Neural crest cell (in vitro differentiated cells): ENCODE measurements at places on chromosomes 5 and 9.

DNA sequence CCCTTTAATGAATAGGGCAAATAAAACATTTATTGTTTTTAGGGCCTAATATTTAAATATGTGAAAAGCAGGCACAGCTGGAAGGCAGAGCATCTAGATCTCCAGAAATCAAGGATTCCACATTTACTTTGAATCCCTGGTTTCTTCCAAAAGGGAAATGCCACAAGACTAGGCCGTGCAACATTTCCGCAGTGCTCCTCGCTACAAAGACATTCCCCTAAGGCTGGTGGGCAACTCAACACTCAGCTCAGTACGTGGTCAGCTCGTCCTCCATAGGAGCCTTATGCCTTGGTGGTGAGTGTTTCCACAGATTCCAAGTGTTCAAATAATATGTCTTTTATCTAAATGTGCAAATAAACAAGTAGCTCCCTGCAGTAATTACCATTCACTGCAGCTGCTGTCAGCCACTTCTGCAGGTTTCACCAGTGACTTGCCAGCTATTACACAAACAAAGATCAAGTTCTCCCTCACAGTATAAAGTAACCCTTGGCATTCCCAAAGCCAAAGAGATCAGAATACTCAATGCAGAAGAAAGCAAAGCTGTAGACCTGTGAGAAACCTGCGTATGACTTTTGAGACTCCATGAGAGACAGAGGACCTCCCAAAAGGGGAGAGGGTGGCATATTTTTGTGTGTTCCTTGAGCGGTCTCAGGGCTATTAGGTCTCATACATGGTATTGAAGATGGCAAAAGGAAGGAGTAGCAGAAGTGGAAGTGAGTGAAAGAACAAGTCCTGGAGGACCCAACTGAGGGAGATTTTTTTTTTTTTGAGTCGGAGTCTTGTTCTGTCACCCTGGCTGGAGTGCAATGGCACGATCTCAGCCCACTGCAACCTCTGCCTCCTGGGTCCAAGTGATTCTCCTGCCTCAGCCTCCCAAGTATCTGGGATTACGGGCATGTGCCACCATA, 38.0 kb upstream of the TENT2 start:
- no peak overlapping the region for H3K27ac ChIP-seq
- H3K36me3 ChIP-seq, result no peaks in the 10 kb centered on the region
- H3K4me1 ChIP-seq, result peaks cover 11% of the 10 kb centered on the region
- no peaks in the 10 kb centered on the region for H3K27me3 ChIP-seq
- no peak overlapping the region for H3K4me3 ChIP-seq
- DNase-seq, result no peak

DNA sequence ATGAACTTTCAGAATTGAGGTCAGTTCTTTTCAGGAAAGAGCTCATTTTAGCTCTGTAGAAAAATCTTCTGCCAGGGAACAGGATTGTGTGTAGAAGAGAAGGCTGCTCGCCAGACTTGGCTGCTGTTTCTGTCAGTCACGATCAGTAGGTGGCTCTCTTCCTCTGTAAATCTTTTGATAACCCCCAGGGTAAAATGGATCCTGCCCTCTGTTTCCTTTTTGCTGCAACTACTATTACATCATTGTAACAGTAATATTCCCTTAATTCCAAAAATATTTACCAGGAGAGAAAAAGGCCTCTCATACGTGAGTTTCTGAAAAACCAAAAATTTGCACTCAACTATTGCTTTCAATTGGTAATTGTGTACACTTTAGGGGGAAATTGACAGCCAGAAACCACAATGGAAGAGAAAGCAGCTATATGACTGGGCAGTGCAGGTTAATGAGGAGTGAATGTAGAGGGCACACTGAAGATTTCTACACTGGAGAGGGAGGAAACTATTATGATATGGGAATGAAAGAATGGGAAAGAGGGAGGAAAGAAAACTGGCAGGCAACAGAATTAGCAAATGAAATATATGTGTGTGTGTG, 12.3 kb downstream of the IFNA21 start:
- no peaks in the 10 kb centered on the region for H3K36me3 ChIP-seq
- no peak overlapping the region for H3K27ac ChIP-seq
- H3K4me3 ChIP-seq, result no peak overlapping the region
- H3K4me1 ChIP-seq, result peaks cover 6% of the 10 kb centered on the region
- peak; percentile 4 for DNase-seq

DNA sequence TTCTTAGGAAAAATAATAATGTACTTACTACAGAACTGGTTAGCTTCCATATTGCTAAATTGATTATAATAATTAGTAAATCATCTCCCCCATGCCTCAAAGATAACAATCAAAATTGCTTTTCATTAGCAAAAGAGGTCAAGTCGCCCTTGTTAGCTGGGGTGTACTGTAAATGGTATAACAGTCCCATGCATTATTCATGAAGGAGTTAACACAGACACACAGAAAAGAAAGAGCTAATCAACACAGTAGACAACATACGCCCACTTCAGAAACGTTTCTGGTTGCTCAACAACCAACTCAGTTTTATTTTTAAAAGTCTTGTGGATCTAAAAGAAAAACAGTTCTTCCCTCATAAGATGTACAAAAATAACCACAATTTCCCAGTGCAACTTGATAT, 100.2 kb downstream of the MPDZ start:
- H3K27me3 ChIP-seq, result no peaks in the 10 kb centered on the region
- no peak overlapping the region for H3K4me3 ChIP-seq
- H3K36me3 ChIP-seq, result peaks cover 12% of the 10 kb centered on the region
- H3K27ac ChIP-seq, result no peak overlapping the region
- no peak for DNase-seq

- no peak for DNase-seq
- no peak overlapping the region for H3K4me3 ChIP-seq
- H3K27me3 ChIP-seq, result no peaks in the 10 kb centered on the region
- H3K36me3 ChIP-seq, result peaks cover 6% of the 10 kb centered on the region
- H3K27ac ChIP-seq, result no peak overlapping the region
Observed at GRCh38 chr9:32969270-32969669, 32.2 kb downstream of the APTX start.

DNA sequence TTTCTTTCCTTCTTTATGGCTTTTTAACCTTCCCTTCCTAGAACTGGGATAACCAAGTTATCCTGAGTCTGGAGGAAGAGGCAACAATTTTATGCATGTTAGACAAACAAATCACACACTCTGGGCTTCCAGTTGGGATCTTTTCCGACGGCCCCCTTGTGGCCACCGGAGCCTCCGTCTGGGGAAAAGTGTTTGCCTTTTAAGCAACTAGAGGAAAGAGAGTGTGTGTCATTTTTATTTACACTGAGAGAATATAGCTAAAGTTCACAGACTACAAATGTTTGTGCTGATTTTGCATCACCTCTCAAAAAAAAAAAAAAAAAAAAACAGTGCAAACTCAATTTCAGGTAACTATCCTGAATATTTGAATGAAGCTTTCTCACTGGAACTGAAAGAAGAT, 126.2 kb downstream of the SEMA6A start:
- peaks cover 62% of the 10 kb centered on the region for H3K4me1 ChIP-seq
- no peak overlapping the region for H3K4me3 ChIP-seq
- H3K27me3 ChIP-seq, result no peaks in the 10 kb centered on the region
- peaks cover 17% of the 10 kb centered on the region for H3K36me3 ChIP-seq
- H3K27ac ChIP-seq, result no peak overlapping the region
- no peak for DNase-seq

- H3K27ac ChIP-seq, result no peak overlapping the region
- H3K4me1 ChIP-seq, result no peaks in the 10 kb centered on the region
- DNase-seq, result no peak
- peaks cover 18% of the 10 kb centered on the region for H3K36me3 ChIP-seq
- no peaks in the 10 kb centered on the region for H3K27me3 ChIP-seq
Observed at GRCh38 chr5:87924436-87924835, 344.2 kb downstream of the TMEM161B start.

DNA sequence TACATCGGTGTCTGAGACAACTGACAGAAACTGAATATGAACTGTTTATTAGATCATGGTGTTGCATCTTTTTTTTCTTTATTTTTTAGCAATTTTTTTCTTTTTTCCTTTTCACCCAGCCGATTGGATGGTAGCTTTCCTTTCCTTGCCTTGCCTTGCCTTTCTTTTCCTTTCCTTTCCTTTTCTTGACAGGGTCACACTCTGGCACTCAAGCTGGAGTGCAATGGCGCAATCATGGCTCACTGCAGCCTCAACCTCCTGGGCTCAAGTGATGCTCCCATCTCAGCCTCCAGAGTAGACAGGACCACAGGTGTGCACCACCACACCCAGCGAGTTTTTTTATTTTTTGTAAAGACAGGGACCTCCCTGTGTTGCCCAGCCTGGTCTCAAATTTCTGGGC, 2.8 kb downstream of the PDE6A start:
- no peak for DNase-seq
- no peak overlapping the region for H3K4me3 ChIP-seq
- peaks cover 28% of the 10 kb centered on the region for H3K4me1 ChIP-seq
- peak overlapping the region; percentile 90 for H3K27ac ChIP-seq

DNA sequence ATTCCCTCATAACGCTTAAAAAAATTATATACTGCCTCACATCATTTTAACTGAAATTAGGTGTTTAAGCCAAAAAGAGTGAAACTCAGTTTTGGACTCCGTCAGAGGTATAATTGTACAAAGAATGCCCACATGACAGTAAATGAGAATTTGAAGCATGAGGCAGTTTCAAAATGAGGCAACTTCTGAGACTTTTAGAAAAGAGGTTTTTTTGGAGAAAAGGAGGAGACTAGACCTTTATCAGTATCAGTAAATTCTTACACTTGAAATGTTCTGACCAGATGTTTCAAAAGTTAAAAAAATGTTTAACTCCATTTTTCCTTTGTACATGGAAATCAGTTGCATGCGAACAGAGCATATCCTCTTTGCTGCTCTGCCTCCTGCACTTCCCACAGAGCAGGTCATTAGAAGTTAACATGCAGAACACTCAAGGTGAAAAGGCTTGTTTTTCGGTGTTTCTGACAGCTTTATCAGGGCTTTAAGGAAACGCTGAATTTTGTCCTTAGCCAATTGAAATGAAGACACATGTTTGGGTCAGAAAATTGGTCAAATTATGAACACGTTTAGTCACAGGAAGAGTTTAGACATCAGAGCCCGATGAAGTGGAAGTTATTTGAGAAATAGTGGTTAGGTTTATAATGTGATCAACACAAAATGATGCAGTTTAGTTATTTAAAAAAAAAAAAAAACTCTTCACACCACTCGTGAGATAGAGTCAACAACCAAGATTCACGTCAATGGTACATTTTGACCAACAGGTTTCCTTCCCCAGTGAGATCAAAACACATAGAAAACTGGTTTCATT, 59.5 kb downstream of the PIK3R1 start:
- H3K4me1 ChIP-seq, result peaks cover 42% of the 10 kb centered on the region
- H3K4me3 ChIP-seq, result no peak overlapping the region
- H3K27ac ChIP-seq, result no peak overlapping the region
- no peaks in the 10 kb centered on the region for H3K27me3 ChIP-seq
- peaks cover 26% of the 10 kb centered on the region for H3K36me3 ChIP-seq

- H3K27ac ChIP-seq, result no peak overlapping the region
- H3K4me1 ChIP-seq, result peaks cover 3% of the 10 kb centered on the region
- H3K4me3 ChIP-seq, result no peak overlapping the region
- H3K36me3 ChIP-seq, result no peaks in the 10 kb centered on the region
- DNase-seq, result no peak
Observed at GRCh38 chr9:84343111-84343521, 2.6 kb upstream of the SLC28A3 start.

DNA sequence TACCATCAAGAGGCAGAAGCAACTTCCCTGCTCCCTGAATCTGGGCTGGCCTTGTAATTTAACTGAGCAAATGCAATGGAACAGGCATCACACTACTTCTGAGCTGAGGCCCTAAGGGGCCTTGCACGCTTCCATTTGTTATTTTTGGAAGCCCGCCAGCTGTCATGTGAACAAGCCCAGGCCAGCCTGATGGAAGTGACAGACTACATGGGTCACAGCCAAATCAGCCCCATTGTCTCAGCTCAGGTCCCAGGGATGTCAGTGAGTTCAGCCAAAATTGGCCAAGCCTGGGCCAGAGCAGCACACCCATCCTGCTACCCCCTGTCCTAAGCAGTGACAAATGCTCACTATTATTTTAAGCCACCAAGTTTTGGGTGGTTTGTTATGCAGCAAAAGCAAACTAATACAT, 72.8 kb downstream of the PRRT1B start:
- peaks cover 18% of the 10 kb centered on the region for H3K36me3 ChIP-seq
- peaks cover 5% of the 10 kb centered on the region for H3K4me1 ChIP-seq

GRCh38 chr9:4090491-4090890, 209.4 kb downstream of the GLIS3 start:
- H3K4me1 ChIP-seq, result no peaks in the 10 kb centered on the region
- no peak for DNase-seq

GRCh38 chr5:606061-606460, 6.1 kb upstream of the CEP72 start:
- no peak overlapping the region for H3K27ac ChIP-seq
- peaks cover under 1% of the 10 kb centered on the region for H3K4me1 ChIP-seq
- peaks cover 6% of the 10 kb centered on the region for H3K27me3 ChIP-seq
- H3K4me3 ChIP-seq, result no peak overlapping the region
- no peaks in the 10 kb centered on the region for H3K36me3 ChIP-seq

GRCh38 chr5:149857499-149857898, 87.1 kb downstream of the PDE6A start:
- H3K4me3 ChIP-seq, result no peak overlapping the region
- H3K27me3 ChIP-seq, result no peaks in the 10 kb centered on the region
- no peak overlapping the region for H3K27ac ChIP-seq
- peaks cover 16% of the 10 kb centered on the region for H3K4me1 ChIP-seq
- H3K36me3 ChIP-seq, result no peaks in the 10 kb centered on the region
